Left lung (tissue), 14 donors: ENCODE measurements at places on chromosomes 5 and 9. TPM values are rescaled to one million over a fixed set of nuclear protein-coding genes. Genes with fewer than 3 reads are reported as not detected.

Gene PCDHB13
- total RNA-seq: 2.1 TPM

Gene PCDHGC5
- total RNA-seq: 1.4 TPM

Gene AFAP1L1
- total RNA-seq: 14.2 TPM

Gene C5orf46
- not detected for total RNA-seq

Gene SYNPO
- 114 TPM for total RNA-seq

Gene INSL4
- not detected for total RNA-seq

Gene CEL
- 1.1 TPM for total RNA-seq

Gene CDKN2B
- total RNA-seq: 75.6 TPM

DNA sequence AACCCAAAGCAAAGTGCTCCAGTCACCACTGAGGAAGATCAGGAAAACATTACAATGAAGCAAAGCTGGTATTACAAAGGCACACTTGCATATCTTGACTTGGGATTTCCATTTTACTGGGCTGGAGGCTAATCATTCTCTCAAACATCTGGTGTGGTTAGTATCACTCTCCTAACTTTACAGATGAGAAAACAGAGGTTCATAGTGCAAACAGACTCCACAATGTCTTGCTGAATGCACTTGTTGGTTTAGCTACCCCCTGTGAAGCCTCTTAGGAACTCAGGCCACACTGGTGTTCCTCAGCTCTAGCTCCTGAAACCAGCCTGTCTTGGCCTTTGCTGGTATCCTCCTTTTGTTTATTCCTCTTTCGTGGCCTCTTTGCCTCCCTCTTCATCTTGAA lies 29.5 kb upstream of the SMAD5 start:
- DNase-seq: no peak

- DNase-seq: no peak
Observed at GRCh38 chr5:145591578-145591977, 243.6 kb downstream of the PRELID2 start.

GRCh38 chr5:37846786-37847310 lies 7.0 kb upstream of the GDNF start:
- no peak for DNase-seq

DNA sequence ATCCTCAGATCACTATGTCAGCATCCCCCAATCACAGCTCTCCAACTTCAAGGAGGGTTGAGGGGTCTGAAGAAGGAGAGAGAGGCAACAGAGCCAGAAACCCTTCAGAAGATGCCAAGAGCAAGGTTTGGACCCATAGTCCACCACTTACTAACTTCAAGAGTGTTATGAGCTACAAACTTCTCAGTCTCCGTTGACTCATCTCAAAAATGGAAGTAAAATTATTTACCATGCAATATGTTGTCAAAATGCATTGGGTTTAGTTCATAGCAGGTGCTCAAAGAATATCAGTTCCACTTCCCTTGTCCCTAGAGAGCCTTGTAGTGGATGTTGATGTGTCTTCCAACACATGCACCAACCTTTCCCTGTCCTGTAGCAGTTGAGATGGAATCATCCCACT lies 116.0 kb downstream of the KCNIP1 start:
- DNase-seq: no peak

DNA sequence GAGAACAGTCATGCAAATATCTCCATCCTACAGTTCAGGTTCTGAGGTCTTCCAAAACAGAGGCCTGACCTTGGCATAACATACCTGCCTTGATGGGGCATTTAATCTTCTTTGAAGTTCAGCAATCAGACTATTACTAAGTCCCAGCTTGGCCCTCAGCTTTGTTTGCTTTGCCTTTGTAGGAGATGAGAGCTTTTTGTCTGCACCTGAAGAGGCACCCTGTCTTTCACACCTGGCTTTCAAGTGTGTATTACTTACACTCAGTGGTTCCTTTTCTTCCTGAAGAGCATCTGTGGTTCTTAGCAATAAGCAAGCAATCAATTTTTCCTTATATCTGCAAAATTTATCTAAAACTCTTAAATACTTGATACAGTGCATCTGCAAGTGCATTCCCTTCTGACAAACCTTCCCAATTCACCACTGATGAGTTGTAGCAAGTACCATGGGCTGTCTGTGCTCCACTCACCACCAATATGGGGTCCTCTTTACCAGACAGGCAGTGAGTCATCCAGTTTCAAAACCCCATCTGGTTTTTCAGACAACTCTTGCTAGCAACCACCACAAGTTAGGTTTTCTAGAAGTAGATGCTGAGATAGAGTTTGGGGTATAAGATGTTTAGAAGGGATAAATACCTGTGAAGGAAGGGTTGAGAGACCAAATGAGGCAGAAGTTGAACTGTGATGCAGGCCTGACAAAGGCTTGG lies 100.2 kb downstream of the HINT1 start:
- no peak for DNase-seq

DNA sequence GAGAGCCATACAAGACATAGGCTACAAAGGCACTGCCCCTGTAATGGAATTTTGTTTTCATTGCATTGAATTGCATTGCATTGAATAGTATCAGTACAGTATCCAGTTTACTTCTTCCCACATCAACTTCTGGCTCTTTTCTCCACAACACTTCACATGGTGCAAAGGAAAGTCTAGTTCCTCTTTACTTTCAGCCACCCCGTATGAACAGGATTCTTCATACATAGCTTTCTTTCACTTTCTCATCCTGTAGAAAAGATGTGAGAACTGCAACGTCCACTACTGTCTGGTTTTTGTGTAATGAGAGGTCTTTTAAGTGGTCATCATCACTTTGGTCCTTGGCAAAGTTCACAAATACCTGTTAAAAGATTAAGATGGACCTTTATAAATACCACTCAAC lies 20.2 kb downstream of the NIPSNAP3B start:
- no peak for DNase-seq

- DNase-seq: no peak
Observed at GRCh38 chr5:40559306-40559705, 120.4 kb upstream of the PTGER4 start.

DNA sequence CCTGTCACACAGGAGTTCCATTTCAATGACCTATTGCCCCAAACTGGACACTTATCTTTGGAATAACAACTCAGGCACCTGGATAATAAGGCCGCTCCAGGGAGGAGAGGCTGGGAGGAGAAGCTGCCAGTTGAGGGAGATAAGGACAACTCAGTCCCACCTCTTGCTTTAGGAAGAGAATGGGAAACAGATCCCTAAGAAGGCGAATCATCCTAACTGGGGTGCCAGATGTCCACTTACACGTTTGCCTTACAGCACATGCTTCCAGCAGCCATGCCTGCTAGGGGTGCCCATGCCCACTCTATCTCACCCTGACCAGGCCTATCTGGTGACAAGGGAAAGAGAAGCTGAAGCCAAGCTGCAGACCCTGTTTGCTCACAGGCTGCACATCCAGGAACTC lies 6.5 kb downstream of the HK3 start:
- no peak for DNase-seq

DNA sequence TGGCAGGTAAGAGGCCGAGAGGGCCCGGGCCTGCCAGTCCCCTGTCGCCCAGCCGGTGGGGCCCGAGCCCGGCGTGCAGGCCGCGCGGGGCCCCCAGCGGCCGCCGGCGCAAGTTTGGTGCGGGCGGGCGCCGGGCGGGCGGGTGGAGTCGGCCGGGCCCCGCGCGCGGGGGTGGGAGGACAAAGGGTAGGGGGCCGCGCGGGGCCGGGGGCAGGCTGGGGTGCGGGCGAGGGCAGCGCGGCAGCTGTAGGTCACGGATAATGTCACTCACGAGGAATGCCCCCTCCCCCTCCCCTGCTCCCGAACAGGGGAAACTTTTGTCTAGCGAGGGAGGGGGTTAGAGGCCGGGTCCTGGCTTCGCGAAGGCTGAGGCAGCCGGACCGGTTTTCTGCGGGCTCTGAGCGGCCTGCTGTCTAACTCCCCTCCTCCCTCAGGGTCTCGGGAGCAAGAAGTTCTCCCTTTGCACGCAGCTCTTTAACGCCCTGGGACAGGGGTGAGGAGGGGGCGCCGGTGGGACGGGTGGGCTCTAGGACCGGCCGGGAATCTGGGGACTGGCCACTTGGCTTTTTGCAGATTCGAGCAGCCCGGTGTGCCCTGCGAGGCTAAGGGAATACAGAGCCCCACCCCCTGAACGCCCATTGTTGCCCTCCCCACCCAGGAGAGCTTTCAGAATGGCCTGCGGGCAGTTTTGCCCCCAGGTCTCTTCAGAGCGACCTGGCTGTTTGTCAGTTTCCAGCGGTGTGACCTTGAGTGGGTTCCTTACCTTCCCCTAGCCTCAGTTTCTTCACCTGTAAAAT lies 21.3 kb upstream of the NDST1 start:
- peak; percentile 89 for DNase-seq

GRCh38 chr5:74916831-74917710 lies 50.9 kb upstream of the FAM169A start:
- DNase-seq: no peak

DNA sequence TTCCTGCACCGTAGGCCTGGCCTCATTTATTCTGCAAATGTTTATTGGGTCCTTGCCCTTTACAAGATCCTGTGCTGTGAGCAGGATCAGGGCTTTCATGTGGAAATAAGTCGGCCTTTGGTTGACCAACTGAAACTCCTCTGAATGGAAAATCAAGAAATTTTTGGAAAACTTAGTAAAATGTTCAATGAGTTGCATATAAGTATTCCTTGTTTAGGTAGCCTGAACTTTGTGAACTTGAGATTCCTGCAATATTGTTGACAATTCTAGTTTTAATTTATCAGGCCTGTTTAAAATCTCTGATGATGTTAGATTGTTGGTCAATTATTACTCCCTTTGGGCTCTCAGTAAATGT lies 1.1 kb downstream of the MAML1 start:
- DNase-seq: no peak

GRCh38 chr9:98707166-98708102 lies 1.3 kb downstream of the GABBR2 start:
- DNase-seq: no peak

DNA sequence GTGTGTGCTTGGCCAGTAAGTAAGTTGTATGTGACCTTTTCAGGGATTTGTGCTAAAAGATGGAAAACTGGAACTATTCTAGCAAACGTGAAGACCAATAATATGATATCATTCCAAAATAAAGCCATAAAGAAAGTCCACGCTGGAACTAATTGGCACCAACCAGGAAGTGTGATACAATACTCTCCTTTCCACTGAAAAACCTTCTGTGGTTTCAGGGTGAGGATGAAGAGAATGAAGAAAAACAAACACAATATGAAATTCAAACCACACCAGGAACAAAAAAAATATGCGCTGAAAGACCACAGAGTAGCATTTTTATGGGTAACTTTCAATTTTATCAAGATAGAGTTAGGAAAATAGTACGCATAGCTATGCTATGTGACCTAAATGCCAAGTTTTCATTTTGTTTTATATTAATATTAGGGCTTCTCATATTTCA lies 105.8 kb downstream of the EFNA5 start:
- no peak for DNase-seq

DNA sequence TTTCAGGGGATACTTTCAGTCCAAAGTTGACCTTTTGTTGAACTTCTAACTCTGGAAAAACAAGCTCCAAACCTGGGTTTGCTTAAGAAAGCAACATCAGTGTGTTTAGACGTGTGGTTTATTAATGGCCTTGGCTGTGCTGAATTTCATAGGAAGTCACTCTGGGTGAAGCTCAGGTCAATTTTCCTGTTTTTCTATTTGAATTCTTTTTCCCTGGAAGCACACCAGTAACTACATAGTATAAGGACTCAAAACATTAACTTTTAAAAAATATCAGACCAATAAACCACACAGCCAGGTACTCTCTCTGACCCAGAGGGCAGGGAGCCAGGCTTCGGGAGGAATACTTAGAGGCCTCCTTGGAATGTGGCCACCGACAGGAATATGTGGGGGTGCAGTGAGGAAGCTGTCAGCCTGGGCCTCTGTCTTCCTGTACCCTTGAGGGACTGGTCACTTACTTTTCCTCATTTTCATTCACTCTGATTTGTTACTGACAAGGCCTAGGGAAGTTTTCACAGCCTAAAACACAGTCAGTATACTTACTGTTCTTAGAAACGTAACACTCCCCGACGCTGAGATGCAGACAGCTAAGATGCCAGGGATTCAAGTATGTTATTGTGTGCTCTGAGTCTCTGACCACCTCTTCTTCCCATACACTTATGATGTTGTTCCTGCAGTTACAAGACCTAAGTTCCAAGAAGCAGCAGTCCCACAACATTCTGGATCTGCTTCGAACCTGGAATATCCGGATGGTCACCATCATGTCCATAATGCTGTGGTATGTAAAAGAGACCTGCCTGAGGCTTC lies 18.9 kb downstream of the SLC22A5 start:
- no peak for DNase-seq

DNA sequence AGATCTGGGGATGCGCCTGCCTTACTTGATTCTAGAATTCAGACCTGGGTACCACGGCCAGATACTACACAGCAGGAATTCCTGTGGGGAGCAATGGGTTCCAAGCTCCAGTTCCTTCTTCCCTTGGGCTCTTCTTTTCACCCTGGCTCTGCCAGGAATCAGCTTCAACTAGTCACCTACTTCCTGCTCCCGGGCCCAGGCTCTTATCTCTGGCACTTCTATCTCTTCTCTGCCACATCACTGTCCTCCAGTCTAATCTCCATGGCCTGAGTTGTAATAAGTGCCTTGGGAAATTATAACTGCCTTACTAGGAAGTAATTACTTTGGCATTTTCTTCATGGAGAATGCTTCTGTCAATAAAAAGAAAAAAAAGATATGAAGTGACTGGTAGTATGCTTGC lies 26.2 kb upstream of the SERINC5 start:
- DNase-seq: no peak

- no peak for DNase-seq
Observed at GRCh38 chr5:40781843-40782409, 16.2 kb downstream of the PRKAA1 start.

DNA sequence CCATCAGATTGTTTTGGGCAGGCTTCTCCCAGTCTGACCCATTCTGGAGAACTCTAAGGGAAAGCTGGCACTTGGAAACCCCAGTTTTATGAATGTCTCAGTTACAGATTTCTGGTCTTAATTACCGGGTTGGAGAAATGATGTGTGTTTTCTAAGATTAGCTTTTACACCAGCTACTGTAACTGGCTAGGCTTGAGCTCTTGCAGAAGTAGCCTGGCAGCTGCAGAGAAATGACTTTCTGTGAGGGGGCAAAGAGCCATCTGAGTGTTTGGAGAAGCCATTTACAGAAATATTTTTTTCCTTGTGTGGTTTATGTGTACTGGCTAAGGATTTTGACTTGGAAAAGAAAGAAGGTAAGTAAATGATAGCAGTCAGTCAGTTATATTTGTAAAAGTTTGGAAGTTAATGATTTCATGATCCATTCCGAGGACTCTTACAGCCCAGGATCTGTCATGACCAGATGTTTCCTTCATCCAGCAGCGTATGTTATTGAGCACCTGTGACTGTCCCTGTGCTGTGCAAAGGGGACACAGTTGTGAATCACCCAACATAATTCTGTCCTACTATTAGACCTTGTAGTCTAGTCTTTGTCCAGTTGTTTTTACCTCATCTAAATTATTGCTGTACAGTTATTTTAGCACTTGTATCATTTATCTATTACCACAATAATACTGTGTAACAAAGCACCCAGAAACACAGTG lies 53.7 kb upstream of the GDNF start:
- no peak for DNase-seq

GRCh38 chr9:20227166-20227874 lies 395.0 kb downstream of the MLLT3 start:
- DNase-seq: no peak

GRCh38 chr5:472076-472655 lies 29.2 kb downstream of the EXOC3 start:
- DNase-seq: peak; percentile 89
